ENCODE measurements at places on chromosomes 6 and 20.

DNA sequence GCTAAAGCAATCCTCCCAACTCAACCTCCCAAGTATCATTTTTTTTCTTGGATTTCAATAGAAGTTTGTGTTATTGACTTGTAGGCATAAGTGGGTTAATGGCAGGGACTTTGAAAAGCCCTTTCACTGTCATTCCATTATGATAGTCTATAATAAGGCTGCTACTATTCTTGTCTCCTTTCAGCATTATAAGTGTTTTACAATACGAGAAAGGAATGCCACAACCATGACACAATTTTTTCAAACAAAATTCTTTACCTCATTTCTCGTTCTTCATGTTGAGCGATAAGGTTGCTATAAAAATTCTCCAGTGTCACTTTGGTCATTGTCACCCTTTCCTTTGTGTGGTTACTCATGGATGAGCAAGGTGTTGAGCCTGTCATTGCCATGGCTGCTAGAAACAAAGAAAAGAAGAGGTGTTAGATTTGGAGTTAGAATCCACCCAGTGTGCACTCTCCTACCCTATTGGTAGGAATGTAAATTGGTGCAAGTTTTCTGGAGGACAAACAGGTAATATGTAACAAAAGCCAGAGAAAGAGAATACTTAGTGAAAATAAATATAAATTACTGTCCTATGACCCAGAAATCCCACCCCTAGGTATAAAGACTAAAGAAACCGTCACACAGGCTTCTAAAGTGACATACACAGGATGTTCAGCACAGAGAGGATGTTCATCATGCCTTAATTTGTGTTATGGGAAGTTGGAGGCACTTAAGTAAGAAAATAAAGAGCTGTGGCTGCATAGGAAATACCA, 7.3 kb downstream of the STK38 start:
- DNase-seq: no peak

DNA sequence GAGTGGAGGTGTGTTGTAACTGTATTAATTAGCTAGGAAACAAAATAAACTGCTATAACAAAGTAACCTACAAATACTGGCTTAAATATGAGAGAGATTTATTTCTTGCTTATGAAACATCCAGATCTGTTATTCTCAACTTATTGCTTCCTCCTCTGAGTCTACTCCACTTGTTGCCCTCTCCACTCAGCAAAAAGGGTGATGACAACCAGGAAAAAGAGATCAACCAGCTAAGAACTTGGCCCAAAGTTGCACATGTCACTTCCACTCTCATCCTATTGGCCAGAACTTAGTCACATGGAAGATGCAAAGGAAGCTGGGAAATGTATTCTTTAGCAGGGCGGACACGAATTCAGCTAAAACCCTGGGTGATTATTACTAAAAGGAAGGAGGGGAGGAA, 5.2 kb upstream of the TP53RK start:
- peak; percentile 23 for DNase-seq

GRCh38 chr6:130713144-130713543, 114.1 kb upstream of the SMLR1 start:
- no peak for DNase-seq

DNA sequence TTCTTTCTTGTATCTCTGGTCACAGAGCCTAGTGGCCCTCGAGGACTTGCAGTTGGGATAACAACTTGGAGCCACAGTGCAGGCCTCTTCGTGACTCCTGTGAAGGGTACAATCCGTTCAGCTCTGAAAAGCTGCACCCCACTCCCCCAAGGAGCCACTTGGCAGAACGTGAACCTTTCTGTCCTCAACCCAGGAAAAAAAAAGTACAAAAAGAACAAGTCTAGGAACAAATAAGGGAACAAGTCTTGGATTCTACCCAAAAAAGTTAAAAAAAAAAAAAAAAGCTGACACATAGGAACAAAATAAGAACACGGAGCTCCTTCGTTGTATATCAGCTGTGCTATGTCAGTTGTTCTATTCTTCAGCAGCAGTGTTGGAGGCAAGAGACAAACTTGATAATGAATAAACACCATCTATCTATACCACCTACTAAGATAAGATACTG, 77.9 kb upstream of the TULP1 start:
- no peak for DNase-seq

GRCh38 chr6:37244430-37245310, 12.9 kb upstream of the TBC1D22B start:
- DNase-seq: peak; percentile 96

DNA sequence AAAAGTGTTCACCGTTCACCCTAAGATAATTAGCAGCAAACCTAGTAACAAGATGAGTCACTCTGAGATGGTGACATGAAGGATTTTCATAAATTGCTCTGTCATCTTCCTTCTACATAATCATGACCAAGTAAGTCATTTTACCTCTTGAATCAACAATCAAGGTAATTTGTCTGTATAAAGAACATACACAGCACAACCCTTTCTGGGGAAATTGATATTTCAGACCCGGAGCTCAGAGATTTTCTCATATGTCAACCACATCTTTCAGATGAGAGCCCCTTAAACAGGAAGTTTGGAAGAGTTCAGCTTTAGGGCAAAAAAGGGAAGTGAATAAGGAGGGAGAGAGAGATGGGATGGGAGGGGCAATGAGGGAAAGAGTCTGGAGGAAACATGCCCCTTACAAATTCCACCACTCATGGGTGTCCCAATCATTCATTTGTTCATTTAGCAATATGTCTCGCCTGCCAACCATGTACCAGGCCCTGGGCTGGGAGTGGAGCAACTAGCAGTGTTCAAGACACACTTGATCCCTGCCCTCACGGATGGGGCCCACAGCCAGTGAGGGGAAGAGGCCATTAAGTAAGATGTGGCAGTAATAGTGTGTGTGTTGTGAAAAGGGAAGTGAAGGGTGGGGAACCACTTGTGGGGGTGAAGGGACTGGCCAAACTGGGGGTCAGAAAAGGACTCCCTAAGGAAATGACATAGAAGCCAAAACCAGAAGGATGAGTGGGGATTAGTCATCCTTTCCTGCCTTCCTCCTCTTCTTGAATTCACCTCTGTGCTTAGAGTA, 190.9 kb downstream of the MAFB start:
- DNase-seq: no peak

DNA sequence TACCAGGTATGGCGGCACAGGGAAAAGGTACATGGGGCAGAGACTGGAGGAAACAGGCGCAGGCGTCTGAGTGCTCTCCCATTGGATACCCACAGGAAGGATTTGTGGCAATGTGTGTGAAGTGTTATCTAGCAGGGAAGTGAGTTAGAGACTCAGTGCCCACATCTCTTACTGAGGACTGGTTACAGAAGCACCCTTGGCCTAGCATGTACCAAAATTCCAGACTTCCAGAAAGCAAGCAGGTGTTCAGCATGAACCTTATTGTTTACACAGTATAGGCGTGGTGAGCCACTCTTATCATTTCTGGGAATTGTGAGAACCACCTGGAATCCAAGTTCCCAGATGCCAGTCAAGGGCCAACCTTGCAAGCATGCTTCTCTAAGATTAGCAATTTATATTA, 14.2 kb downstream of the MANBAL start:
- DNase-seq: no peak
